Stimulated activated CD4-positive, alpha-beta T cell treated with anti-CD3 and anti-CD28 coated beads, Interleukin-12 subunit alpha, Interleukin-12 subunit beta, amount 100 ng/mL, for 4 hours (primary cell): ENCODE measurements at places on chromosomes 7 and 10.

- DNase-seq, result no peak
Measured at GRCh38 chr7:100091411-100092181, 2.8 kb downstream of the COPS6 start.

- no peak for DNase-seq
Measured at GRCh38 chr10:102802920-102803534, 34.2 kb downstream of the CYP17A1 start.

- no peak for DNase-seq
Measured at GRCh38 chr10:128027822-128028507, 98.3 kb downstream of the MKI67 start.

- DNase-seq, result no peak
Measured at GRCh38 chr10:17660921-17661320, 17.0 kb downstream of the STAM start.

DNA sequence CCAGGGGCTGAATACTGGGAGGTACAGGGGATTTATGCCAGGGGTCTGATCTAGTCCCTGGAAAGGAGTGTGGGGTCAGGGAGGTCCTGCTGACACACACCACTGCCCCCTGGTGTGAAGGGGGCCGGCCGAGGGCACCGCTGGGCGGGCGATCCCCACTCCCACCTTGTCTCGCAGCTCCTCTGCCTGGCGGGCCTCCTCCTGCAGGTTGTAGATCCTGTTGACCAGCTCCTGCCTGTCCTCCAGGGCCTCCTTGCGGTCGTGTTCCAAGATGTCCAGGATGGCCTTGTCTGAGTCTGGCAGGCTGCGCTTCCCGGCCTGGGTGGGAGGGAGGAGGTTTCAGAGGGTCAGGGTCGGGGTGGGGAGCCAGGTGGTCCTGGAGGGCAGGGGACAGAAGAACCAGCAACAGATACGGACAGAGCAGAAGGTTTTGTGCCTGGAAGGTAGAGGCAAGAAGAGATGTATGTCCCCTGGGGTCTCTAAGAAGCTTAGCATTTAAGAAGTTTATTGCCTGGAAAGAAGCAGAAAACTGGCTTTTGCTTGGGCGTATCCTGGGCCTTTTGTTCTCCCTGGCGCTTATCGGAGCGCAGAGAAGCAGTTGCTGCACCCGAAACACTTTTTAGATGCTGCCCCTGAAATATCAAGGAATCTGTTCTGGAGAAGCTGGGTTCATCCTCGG lies 94.5 kb upstream of the GNA12 start:
- DNase-seq, result no peak

DNA sequence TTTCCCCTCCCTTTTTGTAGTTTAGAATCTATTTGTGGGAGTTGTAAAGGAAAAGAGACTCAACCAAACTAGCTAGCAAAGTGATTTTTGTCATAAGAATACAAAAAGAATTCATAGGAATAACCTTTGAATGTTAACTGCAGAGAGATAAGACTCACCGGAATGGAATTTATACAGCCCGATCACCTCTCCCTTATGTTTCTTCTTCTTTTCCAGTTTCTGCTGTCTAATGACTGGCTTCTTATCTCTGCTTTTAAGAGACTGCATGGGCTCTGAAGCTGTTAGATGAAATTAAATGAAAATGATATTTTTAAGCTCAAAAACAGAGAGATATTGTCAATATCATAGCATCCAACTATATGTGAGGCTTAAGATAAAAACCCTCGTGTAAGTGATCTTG lies 1095.9 kb downstream of the REEP3 start:
- DNase-seq, result no peak

- peak; percentile 12 for DNase-seq
Measured at GRCh38 chr7:31488562-31489203, 25.2 kb upstream of the ITPRID1 start.

DNA sequence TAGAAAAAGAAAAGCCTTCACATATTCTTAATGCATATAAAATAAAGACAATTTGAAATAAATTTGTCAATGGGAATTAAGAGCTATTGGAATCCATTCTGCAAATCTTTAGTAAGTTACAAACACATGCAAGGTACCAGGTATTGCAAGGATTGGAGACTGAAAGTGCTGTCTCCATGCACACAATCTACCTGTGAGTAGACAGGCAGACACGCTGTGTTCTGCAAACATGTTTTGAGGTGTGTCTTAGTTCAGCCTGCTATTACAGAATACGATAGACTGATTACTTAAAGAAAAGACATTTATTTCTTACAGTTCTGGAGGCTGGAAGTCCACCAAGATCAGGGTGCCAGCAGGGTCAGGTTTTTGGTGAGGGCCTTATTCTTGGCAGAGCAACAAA lies 10.0 kb downstream of the NMT2 start:
- no peak for DNase-seq

GRCh38 chr7:22697322-22697859 lies 29.6 kb upstream of the IL6 start:
- DNase-seq, result no peak

- DNase-seq, result no peak
Measured at GRCh38 chr7:95056901-95057300, 149.5 kb downstream of the PPP1R9A start.

DNA sequence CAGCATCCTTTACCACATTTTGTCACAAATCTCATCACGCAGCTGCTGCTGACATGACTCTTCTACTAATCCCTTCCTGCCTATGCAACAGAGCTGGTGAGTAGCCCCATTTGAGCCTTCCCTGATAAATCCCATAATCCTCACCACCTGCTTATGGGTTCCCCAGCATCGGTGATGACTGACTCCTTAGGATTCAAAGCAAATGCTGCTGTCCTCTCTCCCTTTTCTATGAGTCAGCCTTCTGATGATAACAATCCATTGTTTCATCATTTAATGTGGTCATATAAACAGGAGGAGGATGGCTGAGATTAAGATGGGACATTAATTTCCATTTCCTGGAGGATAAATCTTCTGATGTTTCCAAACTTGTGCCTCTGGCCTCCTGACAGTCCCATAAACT lies 73.4 kb downstream of the SORCS1 start:
- DNase-seq, result no peak

DNA sequence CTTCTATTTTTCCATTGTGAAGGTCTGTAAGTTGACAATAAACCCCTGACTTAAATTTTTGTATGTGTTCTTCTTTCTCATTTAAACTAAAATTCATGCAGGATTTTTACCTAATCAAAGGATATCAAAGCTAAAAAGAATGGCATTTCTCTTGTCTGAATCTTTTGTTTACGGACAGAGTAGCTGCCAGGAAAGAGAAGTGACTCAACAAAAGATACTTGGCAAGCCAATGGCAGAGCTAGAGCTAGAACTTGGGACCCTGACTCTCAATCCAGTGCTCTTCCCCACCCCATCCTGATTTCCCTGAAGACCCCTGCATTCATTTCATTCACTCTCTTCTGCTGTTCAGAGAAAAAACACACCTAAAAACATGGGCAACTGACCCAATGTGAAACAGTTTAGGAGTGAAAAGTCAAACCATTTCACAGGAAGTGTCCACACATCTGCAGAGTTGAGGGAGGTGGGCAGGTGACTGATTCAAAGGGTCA lies 40.2 kb upstream of the PDLIM1 start:
- no peak for DNase-seq

GRCh38 chr7:17846935-17847334 lies 93.4 kb downstream of the SNX13 start:
- no peak for DNase-seq

GRCh38 chr7:87506246-87507180 lies 31.0 kb upstream of the ABCB4 start:
- DNase-seq, result no peak

- DNase-seq, result no peak
Measured at GRCh38 chr10:48490571-48490940, 114.3 kb downstream of the ARHGAP22 start.

GRCh38 chr7:155361947-155362346 lies 64.3 kb downstream of the INSIG1 start:
- no peak for DNase-seq

DNA sequence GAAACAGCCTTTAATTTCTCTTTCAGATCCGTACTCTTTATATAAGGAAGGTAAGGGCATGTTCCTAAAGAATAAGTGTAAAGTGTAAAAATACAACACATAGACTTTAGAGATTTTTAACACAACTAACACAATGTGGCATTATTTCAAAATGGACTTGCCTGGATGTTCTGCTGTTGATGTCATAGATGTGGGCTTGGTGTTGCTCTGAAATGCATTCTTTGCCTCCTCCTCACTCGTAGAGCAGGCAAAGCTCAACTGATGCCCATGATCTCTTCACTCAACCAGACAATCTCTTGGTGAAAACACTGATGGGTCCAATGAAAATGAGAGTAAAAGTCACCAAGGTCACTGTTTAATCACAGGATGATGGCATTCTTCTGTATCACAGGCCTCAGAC lies 174.2 kb upstream of the TCERG1L start:
- DNase-seq, result no peak

GRCh38 chr10:63885156-63885555 lies 364.0 kb downstream of the REEP3 start:
- no peak for DNase-seq

DNA sequence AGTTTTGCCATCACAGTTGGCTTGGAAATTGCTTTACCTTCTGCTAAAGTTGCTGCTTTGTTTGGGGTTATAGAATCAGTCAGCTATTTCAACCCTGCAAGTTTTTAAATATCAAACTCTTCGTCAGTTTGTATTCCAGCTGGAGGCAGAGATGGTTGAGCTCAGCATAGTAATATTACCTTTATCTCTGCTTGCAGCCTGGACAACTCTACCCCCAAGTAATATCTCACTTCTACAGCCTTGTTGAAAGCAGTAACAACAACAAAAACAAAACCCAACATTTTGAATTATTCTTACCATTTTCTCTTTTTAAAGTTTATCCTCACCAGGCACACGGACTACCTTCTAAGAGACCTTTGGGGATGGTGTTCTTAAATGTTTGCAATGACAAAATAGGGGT lies 239.1 kb upstream of the PHF14 start:
- DNase-seq, result no peak

GRCh38 chr7:17434191-17434590 lies 135.7 kb downstream of the AHR start:
- DNase-seq, result no peak

- no peak for DNase-seq
Measured at GRCh38 chr10:71214641-71215559, 2.5 kb downstream of the UNC5B start.

DNA sequence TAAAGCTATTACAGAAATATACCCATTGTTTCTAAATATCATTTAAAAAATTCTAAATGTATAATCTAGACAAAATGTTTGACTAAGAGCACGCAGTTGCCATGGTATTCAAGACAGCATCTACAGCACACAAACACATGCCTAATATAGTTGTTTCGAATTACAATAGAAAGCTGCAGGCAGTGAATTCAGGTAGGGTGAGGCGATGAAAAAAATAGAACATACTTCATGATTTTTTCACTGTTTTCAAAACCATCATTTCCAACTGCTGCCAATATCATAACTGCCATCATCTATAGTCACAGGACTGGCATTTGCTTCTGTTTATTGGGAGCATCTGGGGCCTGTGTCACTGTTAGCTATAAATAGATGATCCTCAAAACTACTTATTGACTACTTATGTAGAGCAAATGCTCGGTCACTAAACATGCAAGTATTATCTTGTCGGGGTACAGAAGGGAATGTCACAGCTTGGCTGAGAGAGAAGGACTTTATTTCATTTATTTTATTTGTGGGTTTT lies 34.4 kb upstream of the OTUD1 start:
- no peak for DNase-seq

DNA sequence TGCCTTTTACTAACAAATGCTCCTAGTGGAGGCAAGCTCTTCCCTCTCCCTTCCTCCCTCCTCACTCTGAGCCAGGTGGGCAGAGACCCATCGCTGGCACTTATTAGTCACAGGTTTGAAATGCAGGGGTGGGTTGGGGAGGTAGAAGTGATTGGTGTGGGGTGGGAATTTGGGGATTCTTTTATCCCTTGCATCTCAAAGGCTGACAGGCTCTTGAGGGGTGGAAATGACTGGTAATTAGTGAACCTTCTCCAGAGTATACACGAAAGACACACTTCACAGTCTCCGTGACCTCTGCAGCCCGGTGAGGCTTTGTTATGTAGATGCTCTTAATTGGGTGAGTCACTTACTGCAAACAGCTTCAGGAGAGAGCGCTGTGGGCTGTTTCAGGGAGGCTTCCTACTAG lies 13.9 kb upstream of the LRMDA start:
- no peak for DNase-seq

DNA sequence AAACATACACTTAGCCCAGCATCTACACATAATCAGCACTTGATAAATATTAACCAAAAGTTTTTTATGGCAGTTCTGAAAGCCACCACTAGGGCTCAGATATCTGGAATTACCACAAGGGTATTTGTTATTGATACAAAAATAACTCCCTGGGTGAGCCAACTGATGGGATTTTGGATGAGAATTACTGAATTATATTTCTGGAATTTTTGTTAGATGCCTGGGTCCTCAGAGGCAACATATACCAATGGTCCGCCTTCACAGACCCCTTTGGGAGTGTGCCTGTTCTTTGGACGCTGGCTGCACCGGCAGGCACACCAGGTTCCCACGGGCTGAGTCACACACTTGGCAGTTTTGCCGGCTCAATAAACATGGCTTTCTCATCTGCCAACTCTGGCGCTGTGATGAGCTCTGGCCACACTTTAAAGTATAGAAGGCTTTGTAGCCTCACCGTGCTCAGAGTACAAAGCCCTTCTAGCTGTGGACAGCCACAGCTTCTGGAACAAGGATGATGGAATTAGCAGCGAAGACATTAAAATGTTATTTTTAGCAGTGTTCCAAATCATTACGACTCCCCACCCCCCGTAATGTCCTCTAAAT lies 24.5 kb upstream of the EEPD1 start:
- no peak for DNase-seq

DNA sequence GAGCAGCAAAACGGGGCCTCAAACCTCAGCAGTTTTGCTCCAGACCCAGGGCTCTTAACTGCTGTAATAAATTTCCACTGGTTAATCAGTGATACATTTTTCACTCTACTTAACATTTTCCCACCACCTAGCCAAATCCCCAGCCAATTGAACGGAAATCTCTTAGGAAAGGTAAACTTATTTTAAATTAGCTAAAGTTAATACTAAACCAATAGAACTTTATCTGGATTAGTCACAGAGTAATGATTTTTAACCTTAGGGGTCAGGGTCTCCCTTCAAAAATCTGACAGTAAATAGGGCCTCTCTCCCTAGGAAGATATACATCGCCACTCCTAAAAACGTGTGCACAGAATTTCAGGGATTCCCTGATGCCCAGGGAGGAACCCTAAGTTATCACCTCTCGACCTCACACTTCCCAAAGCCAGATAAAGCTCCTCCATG lies 87.4 kb upstream of the KMT2E start:
- DNase-seq, result no peak

GRCh38 chr10:104002911-104003310 lies 36.0 kb downstream of the SLK start:
- no peak for DNase-seq

- no peak for DNase-seq
Measured at GRCh38 chr7:80216996-80217842, 82.6 kb downstream of the GNAI1 start.

- no peak for DNase-seq
Measured at GRCh38 chr10:108421266-108421665, 1256.8 kb upstream of the SORCS1 start.

GRCh38 chr10:101780818-101781654 lies 2.2 kb downstream of the NPM3 start:
- DNase-seq, result peak; percentile 68

GRCh38 chr10:53102424-53102823 lies 329.8 kb upstream of the MBL2 start:
- DNase-seq, result no peak

GRCh38 chr7:129047761-129048160 lies 7.2 kb downstream of the TNPO3 start:
- DNase-seq, result no peak
